ELF-1 (cell line): ENCODE measurements at places on chromosomes 1 and 21.

DNA sequence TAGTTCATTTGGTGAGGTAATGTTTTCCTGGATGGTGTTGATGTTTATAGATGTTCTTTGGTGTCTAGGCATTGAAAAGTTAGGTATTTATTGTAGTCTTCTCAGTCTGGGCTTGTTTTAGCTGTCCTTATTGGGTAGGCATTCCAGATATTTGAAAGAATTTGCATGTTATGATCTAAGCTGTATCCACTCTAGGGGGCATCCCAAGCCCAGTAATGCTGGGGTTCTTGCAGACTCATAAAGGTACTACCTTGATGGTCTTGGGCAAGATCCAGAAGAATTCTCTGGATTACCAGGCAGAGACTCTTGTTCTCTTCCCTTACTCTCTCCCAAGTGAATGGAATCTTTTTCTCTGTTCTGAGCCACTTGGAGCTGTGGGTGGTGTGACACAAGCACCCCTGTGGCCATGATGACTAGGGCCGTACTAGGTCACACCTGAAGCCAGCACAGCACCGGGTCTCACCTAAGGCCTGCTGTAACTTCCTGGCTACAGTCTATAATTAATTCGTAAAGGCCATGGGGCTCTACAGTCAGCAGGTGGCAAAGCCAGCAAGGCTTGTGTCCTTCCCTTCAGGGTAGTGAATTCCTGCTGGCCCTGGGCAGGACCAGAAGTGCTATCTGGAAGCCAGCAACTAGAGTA, 74.8 kb upstream of the PDE4B start:
- no peak for DNase-seq

DNA sequence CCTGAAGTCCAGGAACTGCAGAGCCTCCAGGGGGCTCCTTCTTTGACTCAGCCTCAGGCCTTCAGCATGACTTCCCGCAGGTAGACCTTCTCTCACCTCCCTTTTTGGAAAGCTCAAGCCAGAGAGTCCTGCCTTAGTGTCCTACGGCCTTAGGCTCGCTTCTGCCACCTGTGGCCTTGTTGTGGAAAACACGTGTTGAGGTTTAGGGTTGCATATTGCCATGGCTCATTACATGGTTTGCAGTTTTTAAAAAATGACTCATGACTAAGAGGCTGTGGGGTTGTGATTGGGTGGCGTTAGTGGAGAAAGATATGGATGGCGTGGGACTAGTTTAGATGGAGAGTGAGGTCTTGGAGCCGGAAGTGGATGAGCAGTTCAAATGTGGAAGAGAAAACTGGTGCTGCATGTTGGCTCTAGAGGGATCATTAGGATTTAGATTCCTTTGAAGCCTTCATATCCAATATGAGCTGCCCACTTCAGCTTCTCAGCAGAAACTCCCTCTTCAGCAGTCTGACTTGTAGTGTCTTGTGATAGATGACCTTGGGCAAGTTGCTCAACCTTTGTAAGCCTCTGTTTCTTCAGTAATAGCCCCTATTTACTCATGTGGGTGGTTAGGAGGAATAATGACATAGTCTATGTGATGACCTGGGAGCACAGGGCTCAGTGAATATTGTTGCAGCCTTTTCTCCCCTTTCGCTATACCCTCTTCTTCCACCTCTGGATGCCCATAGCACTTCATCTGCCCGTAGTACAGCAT, 6.5 kb upstream of the FGGY start:
- peak; percentile 66 for DNase-seq

DNA sequence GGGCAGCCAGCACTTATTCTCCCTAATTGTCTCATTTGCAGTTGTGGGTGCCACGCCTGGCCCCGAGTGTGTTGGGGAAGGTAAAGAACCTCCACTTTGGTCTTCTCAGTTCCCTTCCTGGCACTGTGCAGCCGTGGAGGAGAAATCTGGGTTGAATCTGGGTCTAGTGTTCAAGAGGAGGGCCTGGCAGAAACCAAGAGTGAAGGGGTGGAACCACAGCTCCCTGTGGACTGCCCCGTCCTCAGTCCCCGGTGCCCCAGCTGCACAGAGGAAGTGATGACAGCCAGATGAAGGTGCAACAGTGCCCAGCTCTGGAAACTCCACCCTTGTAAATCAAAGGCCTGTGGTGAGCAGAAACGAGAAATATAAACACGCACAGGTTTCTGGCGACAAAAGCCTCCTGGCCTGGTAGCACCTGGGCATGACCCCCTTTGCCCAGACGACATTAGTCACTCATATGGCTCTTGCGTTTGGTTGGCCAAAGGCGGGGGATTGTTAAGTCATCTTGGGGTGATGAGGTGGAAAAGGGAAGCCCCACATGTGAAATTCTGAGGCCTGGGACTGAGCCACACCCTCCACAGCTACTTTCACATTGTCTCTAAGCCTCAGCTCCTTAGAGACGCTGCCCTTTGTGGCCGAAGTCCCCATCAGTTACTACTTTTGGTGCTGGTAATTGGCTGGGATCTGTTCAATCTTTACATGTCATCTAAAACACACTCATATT, 4.2 kb upstream of the ECE1 start:
- DNase-seq, result no peak

GRCh38 chr1:159900755-159901360, 893 bp upstream of the CFAP45 start:
- DNase-seq, result peak; percentile 82

DNA sequence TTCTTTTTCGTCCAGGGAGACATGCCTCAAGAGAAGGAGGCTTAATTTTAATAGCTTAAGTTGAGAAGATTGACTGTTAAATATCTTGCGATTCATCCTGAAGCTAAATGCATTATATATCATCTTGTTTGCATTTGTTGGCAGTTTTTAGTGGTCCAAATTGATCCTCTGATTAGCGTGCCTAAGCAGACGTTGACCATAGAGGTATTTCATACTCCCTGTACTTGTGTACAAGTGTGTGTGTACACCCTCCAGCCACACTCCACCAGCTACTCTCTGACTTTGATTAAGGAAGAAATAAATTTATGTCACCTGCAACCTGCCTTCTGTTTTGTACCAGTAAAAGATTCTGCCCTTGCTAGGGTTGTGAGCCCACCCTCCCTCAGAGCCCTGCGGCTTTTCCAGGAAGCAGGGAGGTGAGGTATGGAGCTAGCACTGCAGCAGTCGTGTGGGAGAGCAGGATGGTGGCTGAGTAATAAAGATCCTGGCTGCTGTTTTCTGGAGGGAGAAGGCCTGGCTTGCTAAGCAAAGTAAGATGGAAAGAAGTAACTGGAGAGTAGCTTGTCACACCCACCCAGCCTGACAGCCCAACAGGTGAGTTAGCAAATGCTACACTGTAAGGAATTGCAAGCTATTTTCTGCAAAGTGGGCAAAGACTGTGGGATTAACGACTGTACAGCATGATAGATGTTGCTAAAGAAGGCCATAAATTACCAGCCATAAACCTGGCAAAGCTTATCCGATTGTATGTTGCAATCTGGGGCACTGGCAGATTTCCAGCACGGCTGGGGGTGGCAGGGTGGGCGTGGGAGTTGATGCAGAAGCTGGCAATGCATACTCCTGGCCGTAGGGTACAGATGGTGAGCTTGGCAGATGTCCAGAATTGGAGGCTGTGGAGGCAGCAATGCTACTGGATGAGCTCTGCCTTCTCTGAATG, 170.2 kb downstream of the TNR start:
- no peak for DNase-seq

DNA sequence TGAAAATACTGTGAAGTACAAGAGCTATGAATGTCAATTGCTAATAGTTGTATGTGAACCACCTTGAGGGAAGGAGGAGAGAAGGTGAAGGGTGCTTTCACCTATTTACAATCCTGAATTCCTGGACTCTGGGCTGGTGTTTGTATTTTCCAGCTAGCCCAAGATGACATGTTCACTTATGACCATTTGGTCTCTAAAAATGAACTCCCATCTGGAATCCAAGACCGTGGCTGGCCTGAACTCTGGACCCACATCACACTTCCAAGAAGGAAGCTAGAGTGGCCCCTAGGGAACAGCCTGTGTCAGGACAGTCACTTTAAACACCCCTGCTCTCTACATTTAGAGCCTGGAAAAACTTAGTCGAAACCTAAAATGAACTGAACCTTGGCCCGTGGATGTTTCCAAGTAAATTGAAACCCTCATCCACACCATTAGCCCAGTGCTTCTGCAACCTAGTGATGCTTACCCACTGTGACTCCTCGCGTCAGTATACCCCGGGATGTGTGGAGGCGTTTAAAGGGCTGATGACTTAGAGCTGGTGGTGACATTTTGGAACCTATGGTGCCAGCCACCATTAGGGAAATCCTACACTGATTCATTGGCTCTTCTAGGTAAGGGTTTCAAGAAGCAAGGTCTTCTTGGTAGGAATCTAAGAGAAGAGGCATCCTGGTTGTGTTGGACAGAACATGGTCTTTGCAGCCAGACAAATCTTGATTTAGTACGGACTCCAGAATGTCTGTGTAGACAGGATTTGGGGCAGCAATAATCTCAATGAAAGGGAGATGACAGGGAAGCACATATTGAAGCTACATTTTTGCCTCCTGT, 171.5 kb upstream of the IRF2BP2 start:
- DNase-seq, result no peak

- DNase-seq, result peak; percentile 84
Observed at GRCh38 chr1:156860113-156860627, 495 bp upstream of the NTRK1 start.

GRCh38 chr1:38394303-38394702, 347.7 kb upstream of the POU3F1 start:
- no peak for DNase-seq

- peak; percentile 49 for DNase-seq
Observed at GRCh38 chr1:39107341-39108290, 81.5 kb downstream of the NDUFS5 start.

GRCh38 chr1:202685641-202686040, 24.6 kb downstream of the SYT2 start:
- DNase-seq, result no peak

GRCh38 chr1:109704173-109704572, 7.9 kb upstream of the GSTM5 start:
- DNase-seq, result no peak

GRCh38 chr1:40171036-40171435, 9.8 kb downstream of the RLF start:
- no peak for DNase-seq

DNA sequence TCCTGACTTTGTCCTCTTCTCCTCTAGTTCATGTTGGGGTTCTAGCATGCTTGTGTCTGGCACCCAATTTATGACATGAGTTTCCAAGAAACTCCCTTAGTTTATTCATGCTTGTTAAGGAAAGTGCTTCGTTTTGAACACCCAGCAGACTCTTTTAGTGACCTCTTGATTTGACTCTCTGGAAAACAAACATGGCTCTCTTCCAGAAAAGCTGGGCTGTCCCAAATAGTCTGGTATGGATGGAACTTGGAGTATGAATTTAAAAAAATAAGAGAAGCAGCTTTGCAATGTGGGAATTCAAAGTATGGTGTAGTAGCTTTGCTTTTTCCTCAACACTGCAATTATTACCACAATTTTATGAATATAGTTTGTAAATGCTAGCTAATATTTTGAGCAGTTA, 143.4 kb upstream of the C8B start:
- no peak for DNase-seq

DNA sequence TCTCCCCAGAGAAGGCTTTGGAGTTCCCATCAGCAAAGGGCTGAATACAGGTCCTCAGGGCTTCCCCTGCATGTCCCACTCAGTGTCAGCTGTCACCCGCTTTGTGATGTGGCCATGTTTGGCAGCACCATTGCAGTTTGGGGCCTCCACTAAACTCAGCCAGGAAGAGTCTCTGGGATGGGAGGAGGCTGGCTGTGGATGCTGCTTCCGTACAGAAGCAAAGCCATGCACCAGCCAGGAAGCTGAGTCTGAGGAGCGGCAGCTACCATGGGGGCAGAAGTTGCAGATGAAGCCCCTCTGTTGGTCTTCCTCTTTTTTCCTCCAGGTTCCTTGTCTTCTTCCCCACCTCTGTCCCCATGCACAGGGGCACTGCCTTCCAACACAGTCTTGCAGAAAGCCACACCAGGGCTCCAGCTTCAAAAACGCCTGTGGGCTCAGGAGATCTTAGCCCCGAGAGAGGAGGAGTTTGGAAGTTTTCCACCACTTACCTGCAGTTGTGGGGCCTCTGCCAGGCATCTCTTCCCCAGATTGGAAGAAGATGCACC, 416.8 kb downstream of the NPHP4 start:
- no peak for DNase-seq

DNA sequence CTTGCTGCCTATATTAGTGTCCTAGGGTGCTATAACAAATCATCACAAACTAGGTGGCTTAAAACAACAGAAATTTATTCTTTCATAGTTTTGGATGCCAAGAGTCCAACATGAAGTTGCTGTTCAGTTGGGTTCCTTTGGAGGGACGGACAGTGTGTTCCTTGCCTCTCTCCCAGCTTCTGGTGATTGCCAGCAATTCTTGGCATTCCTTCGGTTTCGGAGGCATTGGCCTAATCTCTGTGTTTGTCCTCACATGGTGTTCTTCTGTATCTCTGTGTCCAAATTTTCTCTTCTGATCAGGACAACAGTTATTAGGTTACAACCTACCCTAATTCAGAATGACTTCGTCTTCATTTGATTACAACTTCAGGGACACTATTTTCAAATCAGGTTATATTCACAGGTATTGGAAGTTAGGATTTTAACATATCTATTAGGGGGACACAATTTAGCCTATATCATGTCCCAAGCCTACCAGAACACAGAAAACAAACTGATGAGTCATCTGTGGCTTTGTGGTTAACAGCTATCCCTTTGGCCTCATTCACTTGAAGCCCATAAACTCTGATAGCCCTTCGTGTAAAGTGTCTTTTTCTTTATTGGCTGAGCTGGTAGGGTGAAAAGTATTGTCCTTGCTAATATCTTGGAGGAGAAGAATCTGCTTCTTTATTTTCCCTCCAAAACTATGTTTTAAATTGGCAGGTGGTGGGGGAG, 83.2 kb upstream of the PAPPA2 start:
- no peak for DNase-seq

GRCh38 chr1:192635939-192636338, at the start of gene RGS13:
Gene RGS13 (plus strand): TSS chr1:192636147. CDS start chr1:192644335, 8,188 bp downstream.
- no peak for DNase-seq

- DNase-seq, result peak; percentile 55
Observed at GRCh38 chr1:150535511-150536287, 13.5 kb upstream of the ADAMTSL4 start.

GRCh38 chr1:214317300-214317699, 36.3 kb downstream of the SMYD2 start:
- DNase-seq, result peak; percentile 59

DNA sequence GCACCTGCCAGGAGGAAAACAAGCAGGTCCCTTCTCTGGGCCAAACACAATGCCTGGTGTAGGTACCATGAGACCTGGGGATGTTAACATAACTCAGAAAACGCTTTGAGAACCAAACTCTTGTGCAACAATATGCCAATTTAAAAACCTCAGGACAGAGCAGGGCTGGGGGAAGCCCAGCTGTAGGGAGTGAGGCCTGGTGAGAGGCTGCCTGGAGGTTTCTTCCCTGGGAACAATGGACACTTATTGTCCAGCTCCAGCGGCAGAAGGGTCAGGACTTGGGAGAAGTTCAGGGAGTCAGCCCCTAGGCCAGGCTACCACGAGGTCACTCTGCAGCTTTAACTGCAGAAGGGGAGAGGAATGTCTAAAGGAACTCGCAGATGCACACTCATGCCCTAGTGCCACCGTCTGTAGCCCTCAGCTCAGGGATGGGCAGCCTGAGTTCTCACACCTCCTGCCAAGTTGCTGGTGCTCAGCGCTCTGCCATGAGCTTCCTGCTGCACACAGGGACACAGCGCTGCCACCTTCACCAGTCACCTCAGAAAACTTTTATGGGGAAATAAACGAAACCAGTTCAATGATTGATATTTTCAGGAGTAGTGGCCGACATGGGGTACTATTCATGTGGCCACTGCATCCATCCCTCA, 8.5 kb downstream of the GPR157 start:
- peak; percentile 29 for DNase-seq
